ENCODE measurements at places on chromosomes 4 and X.

DNA sequence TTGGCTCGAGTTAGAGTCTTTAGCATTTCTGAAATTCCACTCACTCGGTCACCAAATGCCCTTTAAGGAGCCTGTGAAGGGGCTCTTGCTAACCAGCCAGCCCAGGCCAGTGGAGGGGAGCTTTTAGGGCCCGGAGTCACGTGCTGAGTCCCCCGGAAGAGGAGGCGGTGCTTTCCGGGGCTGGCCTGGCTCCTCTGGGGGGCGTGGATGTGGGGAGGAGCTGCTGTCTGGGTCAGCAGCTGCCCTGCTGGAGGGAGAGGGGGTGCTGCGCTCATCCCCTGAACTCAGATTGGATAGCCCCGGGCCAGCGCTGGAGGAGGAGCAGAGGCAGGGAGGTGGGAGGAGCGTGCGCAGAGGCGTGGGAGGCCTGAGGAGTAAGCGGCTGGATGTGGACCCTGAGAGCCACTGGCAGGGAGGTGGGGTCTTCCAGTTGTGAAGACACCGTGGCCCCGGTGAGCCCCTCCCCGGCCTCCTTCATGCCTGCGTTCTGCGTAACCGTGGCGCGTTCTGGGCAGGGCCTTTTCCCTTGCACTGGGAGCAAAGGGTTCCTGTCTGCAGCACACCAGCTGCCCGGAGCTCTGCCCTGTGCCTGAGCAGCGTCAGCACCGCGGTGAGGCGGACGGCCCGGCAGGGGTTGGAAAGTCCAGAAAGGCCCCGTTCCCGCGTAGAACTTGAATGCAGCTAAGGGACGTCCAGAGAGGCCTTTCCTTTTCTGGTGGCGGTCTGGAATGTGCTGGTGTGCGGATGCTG is 19.7 kb downstream of the MAEA start:
- peak; percentile 69 for DNase-seq

DNA sequence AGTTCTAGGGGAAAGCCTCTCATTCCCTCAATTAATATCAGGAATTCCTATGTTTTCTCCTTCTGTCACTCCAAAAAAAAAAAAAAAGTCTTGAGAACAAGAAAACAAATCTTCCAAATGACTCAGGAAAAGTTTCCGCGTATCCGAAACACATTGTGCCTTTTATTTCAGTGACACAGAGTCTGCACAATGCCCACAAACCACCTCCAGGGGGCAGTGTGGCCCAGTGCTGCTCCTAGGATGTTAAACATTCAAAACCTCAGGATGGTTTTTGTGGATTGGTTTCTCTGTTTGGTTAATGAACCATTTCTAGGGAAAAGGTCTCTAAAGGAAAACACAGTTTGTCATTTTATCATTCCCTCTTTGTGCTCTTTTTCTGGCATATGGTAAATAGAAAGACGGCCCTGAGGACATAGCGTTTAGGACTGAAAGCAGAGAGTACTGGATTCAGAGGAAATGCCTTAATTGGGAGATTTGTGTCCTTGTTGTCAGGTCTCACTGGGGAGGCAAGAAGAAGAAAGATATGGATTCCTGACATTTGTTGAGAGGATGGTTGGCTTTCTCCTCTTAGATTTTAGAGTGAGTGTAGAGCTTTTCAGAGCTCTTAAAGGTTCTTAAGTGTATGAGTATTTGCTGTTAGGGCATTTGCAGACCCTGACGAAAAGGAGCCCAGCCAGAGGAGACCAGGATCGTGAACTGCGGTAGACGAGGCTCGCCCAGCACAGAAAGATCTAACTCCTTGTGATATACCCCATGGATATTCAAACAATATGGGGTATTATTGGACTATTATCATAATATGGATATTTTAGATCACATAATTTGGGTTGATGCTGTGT is 65.7 kb upstream of the MAP9 start:
- peak; percentile 52 for DNase-seq

GRCh38 chr4:26157541-26157940 is 163.3 kb upstream of the RBPJ start:
- DNase-seq = no peak

- no peak for DNase-seq
These were observed 16.3 kb upstream of the DDX3X start for GRCh38 chrX:41317477-41318208.

GRCh38 chr4:96599752-96600151 is 759.9 kb downstream of the PDHA2 start:
- DNase-seq = no peak

DNA sequence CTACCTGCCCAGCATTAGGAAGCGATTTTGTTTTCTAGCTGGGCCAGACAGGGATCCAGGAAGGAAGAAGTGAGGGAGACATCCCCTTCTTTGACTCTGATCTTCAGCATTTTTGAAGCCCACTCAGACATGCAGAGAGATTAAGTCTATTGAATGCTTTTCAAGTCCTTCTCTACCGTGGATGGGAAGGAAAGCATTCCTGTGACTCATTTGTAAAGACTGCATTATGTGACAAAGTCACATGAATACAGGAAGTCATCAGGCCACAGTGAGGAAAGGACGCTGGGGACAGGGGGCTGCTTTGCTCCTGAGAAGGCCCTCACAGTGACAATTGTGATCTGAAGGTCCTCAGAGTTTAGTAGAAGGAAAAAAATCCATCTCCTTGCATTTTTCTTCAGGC is 67.4 kb upstream of the GBA3 start:
- DNase-seq = no peak

DNA sequence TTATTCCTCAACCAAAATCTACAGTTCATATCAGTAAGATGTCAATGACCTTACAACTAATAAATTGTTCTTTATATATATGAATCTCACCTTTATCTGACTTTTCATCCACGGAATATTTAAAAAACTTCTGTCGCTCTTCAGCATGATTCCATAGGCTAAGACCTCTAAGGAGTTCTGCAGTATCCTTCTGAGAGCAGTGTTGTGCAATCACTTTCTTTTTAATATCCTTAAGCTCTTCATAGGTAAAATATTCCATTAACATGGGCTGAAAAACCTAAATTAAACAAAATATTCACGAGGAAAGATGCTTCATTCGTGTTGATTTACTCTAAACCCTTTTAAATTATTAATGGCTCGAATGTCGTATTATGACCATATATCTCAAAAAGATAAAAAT is 16.7 kb downstream of the FBXL5 start:
- no peak for DNase-seq

DNA sequence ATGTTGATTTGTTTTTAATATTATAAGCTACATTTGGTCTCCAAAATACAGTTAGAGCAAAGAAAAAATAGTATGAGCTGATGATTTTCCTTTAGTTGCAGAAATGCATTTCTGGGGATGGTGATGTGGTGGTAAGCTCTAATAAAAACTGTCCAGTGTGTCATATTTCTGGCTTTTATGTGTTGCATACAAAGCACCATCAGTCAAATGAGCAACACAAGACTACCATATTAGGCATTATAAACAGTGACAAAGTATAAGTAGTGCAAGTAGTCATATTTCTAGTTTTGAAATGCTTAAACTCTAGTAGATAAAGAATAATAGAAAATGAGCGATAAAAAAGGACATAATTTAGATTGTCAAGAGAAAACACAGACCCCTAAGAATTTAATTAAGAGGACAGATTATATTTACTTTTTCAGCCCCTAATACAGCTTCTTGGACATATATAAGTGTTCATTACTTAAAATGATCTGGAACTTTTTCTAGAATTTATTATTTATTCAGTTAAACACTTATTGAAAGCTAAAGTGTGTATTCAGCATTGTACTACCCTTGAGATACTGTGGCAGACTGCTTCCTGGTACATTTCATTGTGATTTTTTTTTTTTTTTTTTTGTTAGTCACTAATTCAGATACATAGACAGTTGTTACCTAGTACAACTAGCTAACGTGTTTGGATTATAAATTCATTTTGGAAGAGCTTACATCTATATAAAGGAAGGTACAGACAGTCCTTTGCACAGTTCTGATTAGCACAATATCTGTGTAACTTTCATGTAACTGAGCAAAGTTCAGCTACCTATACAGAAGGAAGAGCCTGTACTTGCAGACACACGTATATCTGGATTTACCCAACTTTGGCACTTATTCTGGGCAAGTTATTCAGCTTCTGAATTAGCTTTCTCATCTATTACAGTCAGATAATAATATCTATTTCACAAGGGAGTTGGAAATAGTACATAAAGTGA is 22.3 kb downstream of the RAP1GDS1 start:
- no peak for DNase-seq

GRCh38 chrX:20459410-20460350 is 193.0 kb upstream of the RPS6KA3 start:
- peak; percentile 14 for DNase-seq

- no peak for DNase-seq
These were observed 12.8 kb upstream of the LIMCH1 start for GRCh38 chr4:41525129-41525528.

GRCh38 chr4:8092282-8092681 is 66.3 kb downstream of the ABLIM2 start:
- no peak for DNase-seq

DNA sequence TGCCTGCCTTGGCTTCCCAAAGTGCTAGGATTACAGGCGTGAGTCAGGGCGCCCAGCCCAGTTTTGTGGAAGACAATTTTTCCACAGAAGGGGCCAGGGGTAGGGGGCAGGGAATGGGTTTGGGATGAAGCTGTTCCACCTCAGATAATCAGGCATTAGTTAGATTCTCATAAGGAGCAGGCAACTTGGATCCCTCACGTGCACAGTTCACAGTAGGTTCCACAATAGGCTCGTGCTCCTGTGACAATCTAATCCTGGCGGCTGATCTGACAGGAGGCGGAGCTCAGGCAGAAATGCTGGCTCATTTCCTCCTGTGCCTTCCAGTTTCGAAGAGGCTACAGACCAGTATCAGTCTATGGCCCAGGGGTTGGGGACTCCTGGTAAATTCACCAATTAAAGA is 491.6 kb upstream of the AADAT start:
- no peak for DNase-seq

DNA sequence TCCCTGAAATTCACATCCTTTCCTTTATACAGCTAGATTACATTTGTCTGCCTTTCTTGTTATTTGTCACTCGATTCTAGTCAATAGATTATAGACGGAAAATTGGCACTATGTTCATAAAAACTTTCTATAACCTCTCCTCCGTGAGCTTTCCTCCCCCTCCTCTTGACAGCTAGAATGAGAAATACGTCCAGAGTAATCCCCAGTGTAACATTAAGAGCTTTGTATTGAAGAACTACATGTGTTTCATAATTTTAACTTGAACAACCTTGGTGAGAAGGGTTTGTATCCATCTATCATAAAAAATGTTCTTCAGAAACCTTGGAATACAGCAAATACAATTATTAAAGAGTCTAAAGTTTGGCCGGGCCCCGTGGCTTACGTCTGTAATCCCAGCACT is 1707.4 kb downstream of the PCDH7 start:
- DNase-seq = no peak

Data from activated CD4-positive, alpha-beta T cell treated with anti-CD3 and anti-CD28 coated beads, Interleukin-2, amount 50 U/mL, for 16 hours (primary cell).